ENCODE measurements at places on chromosomes 3 and 15. TPM values are rescaled to one million over a fixed set of nuclear protein-coding genes. Genes with fewer than 3 reads are reported as not detected.

Gene ETV5
- 51.1 TPM for total RNA-seq

Gene CPLX3
- not detected for total RNA-seq

Gene CPEB1
- total RNA-seq = 4.0 TPM

Gene MOBP
- total RNA-seq = 1.0 TPM

Gene ANKRD63
- total RNA-seq = 0.45 TPM

Gene SAMD7
- not detected for total RNA-seq

DNA sequence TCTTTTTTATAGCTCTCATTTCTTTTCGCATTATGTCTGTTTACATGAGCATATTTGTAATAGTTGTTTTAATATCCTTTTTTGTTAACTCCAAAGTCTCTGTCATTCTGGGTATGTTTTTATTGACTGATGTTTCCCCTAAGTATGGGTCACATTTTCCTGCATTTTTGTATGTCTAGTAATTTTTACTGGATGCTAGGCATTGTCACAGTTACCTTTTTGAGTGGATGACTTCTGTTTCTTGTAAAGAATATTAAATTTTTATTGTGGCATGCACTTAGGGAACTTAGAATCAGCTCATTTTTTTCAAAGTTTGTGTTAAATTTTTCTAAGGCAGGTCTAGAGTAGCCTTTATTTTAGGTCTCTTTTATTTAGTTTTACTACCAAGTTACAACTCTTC lies 40.7 kb downstream of the ANAPC13 start:
- DNase-seq = no peak

DNA sequence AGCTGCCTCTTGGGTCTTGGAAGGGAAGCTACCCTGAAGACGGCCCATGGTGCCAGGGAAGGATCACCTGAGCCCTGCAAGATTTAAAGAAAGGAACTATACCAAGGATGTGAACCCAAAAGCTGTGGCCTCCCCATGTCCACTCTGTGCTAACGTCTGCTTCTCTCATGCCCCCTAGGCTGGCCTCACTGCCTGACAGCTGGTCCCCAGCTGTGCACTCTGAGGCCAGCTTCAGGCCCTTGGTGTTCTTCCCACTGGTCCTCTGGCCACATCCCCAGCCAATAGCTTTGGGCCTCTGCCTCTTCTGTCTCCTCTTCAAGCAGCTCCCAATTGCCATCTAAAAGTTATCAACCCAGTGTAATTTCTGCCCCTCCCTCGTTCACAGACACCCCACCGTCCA lies 5.2 kb upstream of the LRRK1 start:
- DNase-seq = no peak

DNA sequence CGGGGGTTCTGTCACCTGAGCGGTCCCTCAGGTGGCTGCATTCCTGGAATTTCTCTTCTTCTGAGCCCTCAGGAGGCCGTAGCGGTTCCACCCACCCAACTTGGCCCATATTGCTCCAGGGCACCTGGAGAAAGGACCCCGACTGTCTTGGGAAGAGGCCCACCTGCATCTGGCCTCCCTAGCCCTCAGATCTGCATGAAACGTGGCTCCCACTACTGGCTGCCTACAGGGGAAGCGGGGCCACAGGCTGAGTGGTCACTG lies 9.9 kb upstream of the ANPEP start:
- peak; percentile 67 for DNase-seq

GRCh38 chr3:10609134-10609533 lies 103.7 kb upstream of the ATP2B2 start:
- peak; percentile 56 for DNase-seq

DNA sequence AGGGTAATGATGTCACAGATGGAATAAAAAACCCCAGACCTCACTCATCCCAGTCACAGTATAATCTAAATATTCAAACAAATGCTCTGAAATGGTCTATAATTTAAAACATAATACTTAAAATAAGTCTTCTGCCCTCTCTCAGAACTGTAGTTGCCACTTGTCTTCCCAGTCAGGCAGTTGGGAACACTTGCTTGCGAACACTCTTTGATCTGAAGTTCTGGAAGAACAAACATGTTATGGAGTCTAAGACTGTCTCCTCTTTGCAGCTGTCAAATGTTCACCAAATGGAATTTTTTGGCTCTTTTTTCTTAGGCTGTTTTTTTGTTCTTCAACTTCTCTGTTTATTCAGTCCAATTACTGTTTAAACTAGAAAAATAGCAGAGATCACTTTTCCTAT lies 711.1 kb upstream of the GOLIM4 start:
- no peak for DNase-seq

- DNase-seq = no peak
Measured at GRCh38 chr15:48622237-48622636, 23.3 kb downstream of the FBN1 start.

DNA sequence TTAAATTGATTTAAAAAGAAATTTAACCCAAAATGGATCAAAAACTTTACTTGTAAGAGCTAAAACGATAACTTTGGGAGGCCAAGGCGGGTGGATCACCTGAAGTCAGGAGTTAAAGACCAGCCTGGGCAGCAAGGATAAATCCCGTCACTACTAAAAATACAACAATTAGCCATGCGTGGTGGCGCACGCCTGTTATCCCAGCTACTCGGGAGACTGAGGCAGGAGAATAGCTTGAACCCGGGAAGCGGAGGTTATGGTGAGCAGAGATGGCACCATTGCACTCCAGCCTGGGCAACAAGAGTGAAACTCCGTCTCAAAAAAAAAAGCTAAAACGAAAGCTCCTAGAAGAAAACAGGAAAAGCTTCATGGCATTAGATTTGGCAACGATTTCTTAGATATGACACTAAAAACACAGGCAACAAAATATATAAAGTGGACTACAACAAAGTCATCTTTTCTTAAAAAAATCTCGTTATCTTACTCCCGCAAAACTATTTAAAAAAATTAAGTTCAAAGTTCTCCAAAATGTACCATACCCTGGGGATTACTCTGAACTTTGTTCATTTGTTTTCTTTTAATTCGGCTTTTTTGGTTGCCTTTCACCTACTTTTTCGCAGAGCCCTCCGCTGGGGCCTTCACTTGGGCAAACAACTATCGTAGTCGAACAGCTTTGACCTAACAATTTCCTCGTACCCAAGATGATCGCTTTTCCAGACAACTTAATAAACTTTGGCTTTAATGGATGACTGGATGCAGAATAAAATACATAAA lies 2.9 kb downstream of the HDDC3 start:
- DNase-seq = no peak

- DNase-seq = peak; percentile 57
Measured at GRCh38 chr3:149393345-149394160, 16.1 kb upstream of the TM4SF1 start.

DNA sequence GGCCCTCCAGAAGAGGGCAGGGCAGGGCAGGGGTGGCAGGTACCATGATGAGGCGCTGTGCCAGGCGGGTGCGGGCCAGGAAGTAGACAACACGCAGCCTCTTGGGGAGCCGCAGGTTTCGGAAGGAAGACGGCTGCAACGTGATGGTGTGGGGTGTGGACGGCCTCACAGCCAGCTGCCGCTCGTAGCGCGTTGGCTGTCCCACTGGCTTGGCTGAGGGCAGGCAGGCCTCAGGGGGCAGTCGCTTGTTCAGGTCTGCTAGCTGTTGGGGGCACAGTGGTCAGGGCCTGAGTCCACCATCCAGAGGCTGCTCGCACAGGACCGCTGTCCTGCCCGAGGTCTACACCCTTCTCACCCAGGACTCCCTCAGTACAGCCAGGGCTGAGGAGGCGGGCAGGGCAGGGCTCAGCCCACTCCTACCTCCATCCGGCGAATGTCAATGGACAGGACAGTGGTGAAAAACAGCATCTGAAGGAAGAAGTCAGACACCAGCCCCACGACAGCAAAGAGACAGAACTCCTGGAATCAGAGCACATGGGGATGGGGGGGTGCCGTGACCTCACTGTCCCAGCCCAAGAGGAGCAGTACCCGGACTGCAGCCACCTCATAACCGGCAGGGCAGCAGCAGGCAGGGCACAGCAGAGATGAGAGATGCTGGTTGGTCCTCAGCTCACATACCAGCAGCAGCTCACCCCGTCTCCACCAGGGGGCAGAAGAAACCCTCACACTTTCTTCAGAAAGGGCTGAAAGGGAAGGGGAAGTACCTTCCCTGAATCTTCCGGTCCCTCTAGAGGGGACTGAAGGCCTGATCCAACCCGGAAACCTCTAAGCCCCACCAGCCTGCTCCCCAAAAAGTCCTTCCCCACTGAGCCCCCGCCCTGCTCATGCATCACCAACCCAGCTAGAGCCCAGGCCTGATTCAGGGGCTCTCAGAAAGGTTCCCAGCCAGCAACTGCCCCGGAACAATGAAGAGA lies 40.0 kb downstream of the PTPN23 start:
- DNase-seq = peak; percentile 96

GRCh38 chr3:128799653-128800052 lies 73.7 kb downstream of the RAB7A start:
- DNase-seq = no peak

DNA sequence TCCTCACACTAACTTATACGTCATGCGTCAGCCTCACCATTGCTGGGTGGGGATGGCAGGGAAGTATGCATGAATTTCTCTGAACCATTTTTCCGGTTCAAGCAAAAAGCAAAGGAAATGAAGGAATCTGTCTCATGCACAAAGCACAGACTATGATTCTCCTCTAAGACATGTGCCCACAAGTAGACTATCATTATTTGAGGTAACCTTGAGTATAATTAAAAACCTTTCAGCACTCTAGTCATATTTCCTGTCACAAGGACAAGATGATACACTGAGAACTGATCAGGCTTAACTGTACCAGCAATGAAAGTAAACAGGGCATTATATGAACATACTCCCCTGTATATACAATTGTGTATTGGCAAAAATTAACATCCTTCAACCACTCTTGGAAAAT lies 56.7 kb upstream of the TSC22D2 start:
- DNase-seq = no peak

- DNase-seq = no peak
Measured at GRCh38 chr3:15810702-15811101, 12.9 kb upstream of the ANKRD28 start.

- DNase-seq = no peak
Measured at GRCh38 chr3:46906471-46907058, 29.0 kb downstream of the PTH1R start.

DNA sequence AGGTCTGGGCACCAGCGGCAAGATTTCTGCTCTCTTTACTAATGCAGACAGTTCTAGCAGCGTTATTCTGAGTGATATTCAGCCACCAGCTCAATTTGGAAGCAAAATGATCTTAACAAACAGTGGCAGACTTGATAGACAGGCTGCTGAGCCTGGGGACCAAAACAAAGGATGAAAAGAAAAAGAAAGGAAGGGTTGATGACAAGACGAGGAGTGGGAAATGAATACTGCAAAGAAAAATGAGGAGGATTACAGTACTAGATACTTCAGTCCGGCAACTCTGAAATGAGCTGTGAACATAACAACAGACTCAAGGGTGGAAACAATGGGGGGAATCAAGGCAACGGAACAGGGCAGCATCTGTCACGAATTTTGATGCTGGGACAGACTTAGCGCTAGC lies 28.8 kb downstream of the FHIT start:
- DNase-seq = no peak

GRCh38 chr15:57205027-57205855 lies 171.1 kb upstream of the CGNL1 start:
- no peak for DNase-seq

DNA sequence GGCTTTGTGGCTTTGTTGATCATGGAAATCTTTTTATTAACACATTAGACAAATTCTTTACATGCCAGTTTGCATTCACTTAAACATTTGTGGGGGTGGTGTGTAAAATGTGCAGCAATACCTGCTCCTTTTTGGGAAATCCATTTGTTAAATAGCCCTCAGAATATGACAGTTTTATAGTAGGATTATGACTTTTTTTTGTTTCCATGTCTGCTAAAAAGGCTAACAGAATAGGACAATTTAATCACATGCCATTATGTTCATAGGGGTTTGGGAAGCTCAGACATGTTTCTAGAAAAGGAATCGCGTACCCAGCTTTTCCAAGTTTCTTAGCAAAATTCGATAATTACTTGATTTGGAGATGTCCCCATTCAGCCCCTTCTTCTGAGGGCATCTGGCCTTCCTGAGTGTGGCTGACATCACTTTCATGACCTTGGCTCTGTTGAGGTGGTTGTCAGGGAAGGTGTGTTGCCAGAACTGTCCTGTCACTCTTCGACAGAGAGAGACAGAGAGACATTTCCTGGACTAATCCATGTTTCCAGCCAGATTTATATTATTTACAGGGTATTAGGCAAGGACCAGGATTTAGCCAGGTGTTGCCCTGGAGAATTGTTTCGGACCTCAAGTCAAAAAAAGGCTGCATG lies 126.4 kb downstream of the PTPRG start:
- no peak for DNase-seq

- DNase-seq = peak; percentile 72
Measured at GRCh38 chr3:133930341-133930933, 34.8 kb upstream of the RAB6B start.

DNA sequence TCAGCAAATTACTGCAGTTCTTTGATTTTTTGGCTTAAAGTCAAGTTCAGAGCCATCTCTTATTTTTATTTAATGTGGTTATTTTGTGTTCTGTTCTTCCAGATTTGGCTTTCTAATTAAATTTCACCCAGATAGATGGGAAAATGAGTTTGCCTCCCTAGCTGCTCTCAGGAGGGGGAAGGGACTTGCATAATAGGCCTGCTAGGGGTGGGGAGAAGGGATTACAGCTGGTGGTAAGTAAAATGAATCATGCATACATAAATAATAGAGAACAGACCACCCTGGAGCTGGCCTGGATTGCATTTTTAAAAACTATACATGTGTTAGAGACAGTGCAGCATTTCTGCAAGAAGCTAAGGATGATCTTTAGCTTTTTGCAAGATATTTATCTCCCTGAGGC lies 3.9 kb upstream of the PXYLP1 start:
- DNase-seq = no peak

GRCh38 chr15:22944651-22945050 lies 35.5 kb downstream of the CYFIP1 start:
- peak; percentile 24 for DNase-seq

DNA sequence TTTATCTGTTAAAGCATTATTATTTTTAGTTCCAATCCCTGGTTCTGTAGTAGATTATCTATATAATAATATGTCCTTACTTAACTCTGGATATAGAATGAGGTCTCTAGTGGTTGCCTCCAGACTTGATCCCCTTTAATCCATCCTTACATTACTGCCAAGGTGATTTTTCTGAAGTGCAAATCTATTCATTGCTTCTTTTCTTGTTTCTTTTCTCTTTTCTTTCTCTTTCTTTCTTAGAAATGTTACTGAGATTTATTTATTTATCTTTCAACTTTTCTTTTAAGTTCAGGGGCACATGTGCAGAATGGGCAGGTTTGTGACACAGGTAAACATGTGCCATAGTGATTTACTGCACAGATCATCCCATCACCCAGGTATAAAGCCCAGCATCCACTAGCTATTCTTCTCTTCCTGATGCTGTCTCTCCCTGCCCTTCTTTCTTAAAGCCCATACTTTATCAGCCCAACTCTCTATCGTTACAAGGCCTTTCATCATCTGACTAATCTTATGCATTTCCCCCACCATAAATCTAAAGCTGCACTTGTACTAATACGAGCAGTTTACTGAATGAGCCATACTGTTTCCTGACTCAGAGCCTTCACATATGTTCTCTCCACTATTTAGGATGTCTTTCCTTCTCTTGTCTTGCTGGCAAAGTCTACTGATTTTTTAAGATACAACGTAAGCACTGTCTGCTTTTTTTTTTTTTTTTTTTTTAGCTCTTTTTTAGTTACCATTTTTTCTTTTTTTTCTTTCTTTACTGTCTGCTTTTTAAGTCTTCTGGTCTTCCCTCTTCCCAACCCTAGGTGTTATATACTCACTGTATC lies 4.6 kb downstream of the GLCE start:
- no peak for DNase-seq

- no peak for DNase-seq
Measured at GRCh38 chr15:32682569-32682968, 35.2 kb upstream of the GREM1 start.
